B cell (primary cell): ENCODE measurements at places on chromosomes 12 and 14.

DNA sequence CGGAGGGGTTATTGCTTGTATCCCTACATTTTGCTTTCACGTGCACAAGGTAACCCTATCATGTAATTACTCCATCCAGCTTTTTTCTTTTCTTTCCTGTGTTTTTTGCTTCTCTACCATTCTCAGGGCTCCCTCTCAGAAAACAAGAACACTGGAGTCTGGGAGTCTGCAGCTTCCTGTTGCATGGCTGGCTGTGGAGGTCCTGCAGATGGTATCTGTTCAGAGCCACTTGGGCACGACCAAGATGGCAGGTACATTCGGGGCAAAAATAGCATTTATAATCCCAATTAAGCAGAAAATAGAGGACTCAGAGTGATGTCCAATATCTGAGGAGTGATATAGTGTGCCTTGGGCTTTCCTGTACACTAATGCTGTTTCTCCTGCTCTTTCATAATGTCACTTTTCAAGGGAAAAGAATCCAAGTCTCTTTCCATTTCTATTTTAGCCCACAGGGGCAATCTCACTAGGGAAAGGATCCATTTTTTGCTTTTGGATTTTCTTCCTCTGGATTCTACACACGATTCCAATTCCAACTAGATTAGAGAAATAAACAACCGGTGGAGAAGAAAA is 3.2 kb upstream of the NUMB start:
- no peak for DNase-seq

- DNase-seq: no peak
These were observed 50.2 kb downstream of the PTPN21 start for GRCh38 chr14:88504602-88505001.

DNA sequence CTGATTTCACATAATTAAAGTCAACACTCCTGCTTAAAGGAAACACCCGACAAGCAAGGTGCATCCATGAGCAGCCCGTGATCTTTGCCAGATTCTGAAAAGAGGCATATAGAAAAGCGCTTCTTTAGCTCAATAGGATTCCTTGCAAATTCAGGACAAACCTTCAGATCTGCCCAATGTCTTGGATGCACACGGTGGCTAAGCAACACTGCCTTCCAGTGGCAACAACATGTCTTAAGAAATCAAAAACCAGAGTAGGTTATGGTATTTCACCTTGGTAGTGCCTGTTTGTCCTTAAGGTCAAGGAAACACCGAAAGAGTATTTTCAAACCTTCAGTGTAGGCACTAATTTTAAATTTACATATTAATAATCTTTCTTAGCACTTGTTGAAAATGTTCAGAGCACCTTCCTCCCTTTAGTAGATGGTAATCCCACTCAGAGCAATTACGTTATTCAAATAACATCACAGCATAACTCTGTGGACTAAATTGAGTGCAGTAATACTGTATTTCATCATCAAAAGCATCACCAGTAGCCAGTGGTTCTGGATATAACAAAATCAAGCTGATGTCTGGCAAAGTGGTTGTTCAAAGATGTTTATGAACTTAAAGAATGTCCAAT is 58.0 kb upstream of the CDKN3 start:
- no peak for DNase-seq

- no peak for DNase-seq
These were observed 176.3 kb upstream of the DIO2 start for GRCh38 chr14:80387563-80387981.

DNA sequence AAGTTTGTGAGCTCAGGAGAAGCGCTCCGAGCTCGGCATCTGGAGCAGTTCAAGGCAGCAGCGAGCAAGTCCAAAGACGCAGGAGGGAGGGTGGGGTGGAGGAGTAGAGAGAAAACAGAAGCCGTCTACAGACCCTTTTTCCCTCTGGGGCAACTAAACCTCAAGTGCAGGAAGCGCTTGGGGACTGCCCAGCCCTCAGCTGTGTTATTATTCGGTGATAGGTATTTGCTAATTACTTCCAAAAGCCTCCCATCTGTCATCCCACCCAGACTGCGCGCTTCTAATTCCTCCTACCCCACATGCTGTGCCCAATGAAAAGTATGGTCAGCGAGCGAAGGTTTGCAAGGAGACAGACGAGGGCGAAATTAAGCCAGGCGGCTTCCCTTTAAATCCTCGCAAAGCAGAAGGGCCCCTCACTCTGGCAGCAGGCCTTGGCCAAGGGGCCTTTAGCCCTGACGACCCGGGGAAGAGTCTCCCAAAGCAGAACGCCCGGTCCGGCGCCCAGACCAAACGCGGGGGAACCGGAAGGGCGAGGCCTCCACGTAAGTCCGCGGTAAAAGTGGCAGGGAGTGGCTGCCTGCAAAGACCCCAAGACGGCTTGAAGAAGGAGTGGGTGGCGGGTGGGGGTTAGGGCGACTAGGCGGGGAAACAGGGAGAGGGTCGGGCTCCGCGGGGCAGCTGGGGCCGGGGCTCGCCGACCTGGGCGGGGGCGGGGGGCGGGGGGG is 507 bp upstream of the CD9 start:
- DNase-seq: peak; percentile 47

DNA sequence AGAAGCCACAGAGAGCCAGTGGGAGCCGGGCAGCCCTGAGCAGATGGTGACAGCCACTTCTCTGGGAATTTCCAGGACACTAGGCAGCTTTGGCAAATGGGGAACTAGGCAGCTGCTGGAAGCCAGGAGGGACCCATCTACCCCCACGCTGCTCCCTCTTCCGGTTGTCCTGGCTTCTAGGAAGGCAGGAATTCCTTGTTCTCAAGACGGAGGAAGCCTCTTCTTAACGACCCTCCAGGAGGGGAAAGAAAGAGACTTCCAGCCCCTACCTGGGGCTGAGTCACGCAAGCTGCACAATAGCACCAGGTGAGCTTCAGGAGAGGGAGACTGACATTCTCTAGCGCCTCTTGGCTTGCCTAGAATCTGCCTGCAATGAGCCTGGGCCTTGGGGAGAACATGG is 141.5 kb downstream of the ANO2 start:
- DNase-seq: no peak

DNA sequence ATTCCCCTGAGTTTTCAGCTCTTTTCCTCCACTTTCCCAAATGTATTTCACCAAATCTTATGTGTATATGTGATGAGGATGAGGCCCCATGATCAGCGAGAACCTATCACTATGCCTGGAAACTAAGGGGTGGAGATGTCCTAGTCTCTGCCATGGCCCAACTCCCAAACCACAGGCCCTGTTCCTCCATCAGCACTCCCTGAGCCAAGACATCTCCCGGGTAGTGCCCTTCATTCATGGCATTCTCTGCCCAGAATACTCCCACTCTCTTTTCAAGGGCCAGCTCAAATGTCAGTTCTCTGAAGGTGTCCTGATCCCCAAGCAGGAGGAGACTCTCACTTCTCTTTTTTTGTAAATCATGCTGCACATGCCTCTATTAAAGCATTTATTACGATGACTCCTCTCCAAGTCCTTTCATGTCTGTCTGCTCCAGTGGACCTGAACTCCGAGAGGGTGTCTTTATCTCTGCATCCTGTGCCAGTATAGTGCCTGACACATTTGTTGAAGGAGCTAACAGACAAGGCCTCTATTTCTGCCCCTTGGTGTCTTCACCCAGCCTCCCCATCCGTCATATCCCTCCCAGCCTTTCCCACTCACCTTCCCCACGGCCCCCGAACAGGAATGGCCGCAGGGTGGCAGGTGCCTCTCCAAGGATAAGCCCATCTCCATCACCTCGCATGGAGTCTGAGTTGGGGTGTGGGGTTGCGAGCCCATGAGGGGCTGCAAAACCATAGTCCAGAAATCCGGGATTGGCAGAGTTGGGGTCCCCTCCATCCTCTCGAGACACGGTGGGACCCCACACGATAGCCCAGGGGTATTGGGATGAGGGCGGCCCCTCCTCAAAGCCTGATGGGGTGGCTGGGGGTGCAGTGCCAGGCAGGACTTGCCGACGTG is 3.7 kb downstream of the PIANP start:
- peak; percentile 83 for DNase-seq

DNA sequence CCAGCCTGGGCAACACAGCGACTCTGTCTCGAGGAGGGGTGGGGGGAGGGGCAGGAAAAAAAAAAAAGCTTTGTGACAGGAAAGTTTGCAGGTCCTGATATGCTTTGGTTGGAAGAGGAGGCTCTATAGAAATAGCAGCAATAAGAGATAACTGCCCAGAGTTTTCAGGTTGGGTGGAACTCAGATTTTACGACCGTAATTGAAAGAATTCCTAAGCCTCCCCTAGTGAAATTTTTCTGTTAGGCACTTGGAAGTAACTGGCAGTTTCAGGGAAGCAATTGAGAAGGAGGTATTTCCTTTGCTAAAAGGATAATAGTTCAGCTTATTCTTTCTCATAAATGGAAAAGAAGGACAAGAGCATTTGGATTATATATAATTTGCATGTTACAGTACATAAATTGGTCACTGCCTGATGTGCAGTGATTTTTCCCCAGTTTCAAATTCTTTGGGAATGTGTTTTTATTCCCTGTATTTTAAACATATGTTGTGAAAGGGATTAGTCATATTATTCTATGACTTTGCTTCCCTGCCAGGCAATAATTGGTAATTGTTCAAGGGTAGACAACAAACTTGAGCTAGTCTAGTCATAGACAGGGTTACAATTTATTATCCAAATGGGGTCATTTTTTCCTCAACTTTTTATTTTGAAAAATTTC is 452.8 kb downstream of the AEBP2 start:
- no peak for DNase-seq

DNA sequence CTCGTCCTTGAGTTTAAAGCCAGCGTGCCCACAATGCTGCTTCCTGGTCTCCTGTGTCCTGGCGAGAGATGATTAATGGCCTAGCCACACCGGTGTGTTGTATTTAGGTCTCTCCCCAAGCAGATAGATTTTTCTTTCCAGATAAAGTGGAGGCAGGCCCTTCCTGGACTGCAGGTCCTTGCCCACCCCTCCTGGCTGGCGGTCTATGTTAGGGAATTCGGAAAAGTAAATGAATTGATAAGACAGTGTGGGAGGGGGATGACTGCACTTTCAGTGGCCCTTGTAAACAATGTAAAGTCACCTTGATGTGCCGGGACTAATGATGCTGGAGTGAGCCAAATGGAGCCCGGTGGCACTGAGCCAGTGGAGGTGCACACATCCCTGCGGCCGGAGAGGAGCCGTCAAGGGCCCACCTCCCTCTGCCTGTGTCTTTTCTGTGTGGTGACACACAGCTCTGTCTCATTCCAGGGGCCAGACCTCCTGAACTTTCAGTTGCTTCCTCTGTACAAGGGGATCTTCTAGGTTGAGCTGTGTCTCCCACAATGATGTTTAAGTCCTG is 70.6 kb upstream of the ESRRB start:
- DNase-seq: no peak

DNA sequence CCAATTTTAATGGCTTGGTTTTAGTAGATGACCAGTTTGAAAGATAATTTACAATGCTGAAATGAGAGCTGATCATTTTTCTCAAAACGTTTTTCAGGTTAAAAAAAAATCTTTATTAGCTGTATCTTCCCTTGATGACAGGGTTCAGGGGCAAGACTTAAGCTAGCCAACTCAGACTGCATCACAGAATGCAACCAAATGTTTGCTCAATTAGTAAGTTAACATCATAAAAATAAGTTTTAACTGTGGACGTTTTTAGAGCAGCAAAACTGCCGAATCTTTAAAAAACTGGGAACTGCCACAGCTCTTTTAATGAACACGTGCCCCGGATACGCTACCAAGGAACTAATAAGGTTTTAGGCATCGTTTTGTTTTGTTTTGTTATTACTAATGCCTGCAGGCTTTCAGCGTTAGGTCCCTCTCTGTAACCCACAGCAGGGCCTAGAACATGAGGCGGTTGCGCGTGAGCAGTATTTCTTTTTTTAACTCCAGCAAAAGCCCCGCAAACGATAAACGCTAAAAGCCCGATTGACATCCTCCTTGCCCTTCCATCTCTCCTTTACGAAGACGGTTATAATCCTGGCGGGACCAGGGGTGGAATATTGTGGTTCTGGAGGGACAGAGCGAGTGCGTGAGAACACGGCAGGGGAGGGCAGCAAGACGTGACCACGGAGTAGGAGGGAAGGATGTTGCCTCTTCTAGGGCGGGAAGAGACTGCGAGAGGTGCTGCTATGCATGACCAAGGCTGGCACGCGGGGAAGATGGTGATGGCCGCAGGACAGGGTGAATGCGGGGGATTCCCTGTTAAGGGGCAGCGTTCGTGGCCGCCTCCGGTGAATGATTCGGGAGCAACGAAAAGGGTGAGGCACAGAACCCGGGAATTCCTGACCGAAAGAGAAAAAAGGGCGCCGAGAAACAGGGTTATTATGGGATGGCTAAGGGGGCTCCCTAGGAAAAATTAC is 652 bp downstream of the SUPT16H start:
- peak; percentile 62 for DNase-seq
